ENCODE measurements at places on chromosomes 3 and 15.

GRCh38 chr3:195764961-195765706, 44.4 kb downstream of the MUC20 start:
- no peak for DNase-seq

DNA sequence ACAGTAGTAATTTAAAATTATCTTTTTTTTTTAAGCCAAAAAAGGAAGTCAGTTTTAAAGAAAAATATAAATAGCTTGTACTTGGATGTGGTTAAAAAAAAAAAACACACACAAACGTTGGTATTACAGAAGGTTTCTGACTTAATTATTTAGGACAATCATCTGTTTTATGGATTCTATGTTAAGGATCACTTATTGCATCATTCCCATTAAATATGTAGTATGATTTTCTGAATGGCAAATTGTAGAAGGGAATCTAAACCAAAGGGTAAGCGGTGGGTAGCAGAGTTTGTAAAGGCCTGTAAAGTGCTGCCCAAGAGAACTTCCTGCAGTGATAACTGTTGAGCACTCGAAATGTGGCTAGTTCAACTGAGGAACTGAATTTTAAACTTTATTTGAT, 8.0 kb downstream of the SENP2 start:
- no peak for DNase-seq

- DNase-seq = no peak
These were observed 10.2 kb downstream of the MITF start for GRCh38 chr3:69749461-69749860.

GRCh38 chr3:188452158-188452772, 298.3 kb downstream of the LPP start:
- DNase-seq = no peak

GRCh38 chr3:133899311-133899710, 3.6 kb upstream of the RAB6B start:
- DNase-seq = no peak

DNA sequence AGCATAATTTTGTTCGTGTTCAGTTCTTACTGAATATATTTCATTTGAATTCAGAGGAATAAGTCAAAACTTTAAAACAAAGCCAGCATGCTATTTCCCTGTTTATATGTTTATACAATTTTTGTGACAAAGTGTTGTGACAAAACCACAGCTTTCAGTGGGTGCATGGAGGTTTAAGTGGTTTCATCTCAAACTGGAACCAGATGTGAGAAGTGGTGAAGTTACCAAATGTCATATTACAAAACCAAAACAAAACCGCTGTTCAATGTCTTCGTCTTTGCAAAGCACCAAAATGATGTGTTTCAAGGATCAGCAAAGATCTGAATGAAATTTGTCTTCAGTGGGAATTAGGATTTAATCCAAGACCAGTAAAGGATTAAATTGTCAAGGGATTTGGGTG, 59.3 kb upstream of the OSTN start:
- DNase-seq = no peak

- no peak for DNase-seq
These were observed 137.7 kb downstream of the RAB11A start for GRCh38 chr15:66006986-66007385.

DNA sequence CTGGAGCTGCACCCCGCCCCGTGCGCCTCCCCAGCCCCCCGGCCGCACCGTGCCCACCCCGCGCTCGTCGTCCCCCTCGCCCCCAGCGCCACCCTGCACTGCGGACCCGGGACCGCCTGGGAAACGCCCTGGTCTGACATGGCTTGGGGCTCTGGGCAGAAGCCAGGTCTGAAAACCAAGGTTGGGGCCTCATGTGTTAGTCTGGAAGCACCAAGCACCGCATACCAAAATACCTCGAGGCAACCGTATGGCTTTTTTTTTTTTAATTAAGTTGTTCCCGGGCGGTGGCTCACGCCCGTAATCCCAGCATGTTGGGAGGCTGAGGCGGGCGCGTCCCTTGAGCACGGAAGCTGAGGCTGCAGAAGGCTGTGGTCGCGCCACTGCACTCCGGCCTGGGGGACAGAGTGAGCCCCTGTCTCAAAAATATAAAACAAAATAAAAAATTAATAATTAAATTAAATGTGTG, 91.5 kb upstream of the CHD2 start:
- DNase-seq = no peak

DNA sequence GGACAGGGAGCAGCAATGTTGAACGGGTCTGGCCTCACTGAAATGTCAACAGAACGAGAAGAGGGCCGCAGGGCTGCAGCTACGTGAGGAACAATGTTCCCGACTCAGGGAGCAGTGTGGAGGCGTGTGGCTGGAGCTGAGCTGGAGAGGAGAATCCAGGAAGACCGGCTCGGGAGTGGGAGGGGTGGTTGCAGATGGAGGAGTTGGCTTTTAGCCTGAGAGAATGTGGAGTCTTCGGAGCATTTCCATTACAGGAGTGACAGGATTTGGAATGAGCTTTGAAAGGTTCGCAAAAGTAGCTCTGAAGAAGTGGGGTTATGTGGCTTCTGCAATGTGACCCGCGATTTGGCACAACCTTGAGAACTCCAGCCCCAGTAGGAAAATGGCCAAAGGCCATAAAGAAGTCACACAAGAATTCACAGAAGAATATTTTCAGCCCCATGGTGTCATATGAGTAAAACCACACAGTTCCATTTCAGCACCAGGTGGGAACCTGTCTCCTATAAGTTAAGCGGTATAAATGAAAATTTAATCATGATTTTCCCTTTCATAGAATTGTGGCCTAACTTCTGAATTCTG, 78.8 kb upstream of the NSMCE3 start:
- DNase-seq = no peak

Data from renal cortex interstitium (tissue), 15 donors.